ENCODE measurements at places on chromosomes 6 and 20.

DNA sequence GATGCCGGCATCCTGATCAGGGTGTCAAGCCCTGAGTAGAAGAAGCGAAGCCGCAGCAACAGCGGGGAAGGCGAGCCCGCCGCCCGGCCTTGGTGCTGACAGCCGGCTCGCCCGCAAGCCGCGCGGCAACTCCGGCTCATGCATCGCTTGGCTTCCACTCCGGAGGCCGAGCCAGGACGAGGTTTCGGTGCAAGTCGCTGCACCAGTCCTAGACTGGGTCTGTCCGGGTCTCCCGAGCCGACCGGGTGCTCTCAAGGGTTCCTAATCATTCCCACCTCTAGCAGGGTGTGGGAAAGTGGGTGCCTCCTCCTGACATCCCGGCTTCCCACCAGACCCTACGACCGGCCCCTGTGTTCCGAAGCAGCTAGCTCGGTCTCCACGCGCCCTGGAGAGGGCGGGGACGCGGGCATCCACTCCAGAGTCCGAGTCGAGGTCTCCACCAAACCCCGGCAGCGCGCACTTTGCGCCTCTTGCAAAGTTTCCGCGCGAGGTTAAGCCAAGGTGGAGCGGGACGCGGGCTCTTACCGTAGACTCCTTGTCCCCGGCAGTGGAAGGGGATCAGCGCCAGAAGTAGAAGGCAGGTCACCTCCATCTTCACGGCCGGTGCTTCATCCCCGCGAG, 1.4 kb downstream of the MDGA1 start:
- no peak for DNase-seq

DNA sequence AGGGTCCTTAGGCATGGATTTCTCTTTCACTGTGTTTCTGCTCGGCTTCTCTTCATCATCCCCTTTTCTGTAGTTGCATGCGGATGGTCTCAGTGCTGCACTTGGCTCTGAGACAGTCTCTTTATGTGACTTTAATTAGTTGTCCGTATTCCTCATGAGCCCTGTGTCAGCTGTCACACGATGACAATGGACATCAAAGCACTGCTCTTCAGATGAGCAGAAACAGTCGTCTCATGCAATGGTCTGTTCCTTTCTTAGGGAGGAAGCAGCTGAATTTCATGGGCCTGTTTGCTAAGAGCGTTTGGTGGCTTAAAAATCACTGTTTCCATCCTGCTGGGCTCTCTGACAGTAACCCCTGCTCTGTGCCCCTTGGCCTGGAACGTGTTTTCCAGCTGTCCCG, 64.9 kb downstream of the SYTL3 start:
- DNase-seq: no peak

GRCh38 chr20:38286586-38287531, 17.1 kb upstream of the BPI start:
- DNase-seq: peak; percentile 95

DNA sequence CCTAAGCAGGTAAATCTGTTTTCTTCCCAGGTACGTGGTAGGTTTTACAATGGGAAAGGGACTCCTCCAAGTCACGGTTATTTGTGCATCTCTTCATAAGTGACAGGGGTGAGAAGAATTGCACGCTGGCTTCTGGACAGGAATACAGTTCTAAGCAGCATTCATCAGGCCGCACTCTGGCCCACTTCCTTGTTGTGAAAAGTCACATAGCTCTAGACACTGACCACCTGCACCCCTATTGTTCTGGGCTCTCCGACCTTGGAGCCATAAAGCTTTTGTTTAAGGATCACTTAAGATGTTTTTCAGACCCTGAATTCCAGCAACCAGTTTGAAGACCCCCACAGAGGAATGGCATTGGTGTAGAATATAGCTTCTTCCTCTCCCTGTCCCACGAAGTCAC, 31.4 kb downstream of the RAMACL start:
- no peak for DNase-seq

- DNase-seq: peak; percentile 81
Observed at GRCh38 chr6:129251669-129252376, 368.9 kb downstream of the LAMA2 start.

Data from Ammon's horn (tissue), 1 donor.